ENCODE measurements at places on chromosomes 5 and 9. TPM values are rescaled to one million over a fixed set of nuclear protein-coding genes. Genes with fewer than 3 reads are reported as not detected.

DNA sequence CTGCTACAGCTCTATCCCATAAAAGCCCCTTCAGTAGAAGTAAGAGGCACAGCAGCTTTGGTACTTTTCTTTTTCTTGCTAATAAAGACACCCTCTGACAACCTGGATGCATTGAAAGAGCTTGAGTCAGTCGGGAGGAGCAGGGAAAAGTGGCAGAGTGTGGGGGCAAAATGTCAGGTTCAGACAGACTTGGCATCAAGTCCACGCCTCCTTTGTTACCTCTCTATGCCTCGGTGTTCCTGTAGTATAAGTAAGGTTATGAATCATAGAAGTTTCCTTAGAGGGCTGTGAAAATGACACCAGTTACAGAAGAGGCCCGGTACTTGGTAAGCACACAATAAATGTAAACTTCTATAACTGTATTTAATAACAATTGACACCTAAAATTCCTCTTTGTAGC lies 133.9 kb downstream of the ESM1 start:
- no peak for DNase-seq

DNA sequence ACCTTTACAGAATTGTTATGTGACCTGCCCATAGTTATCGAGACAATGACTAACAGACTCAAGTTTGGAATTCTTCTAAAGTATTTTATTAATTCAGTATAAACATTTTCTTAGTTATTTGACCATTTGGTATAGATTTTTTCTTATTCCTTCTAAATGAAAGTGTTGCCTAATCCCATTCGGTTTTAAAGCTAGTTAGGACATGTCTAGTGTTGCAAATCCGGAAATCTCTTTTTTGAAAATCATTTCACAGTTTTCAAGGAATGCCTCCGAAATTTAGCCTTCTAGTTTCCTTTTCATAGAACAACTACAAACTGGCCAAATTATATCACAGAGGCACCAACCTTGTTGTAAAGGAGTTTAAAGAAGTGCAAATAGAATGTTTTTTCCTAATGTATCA lies 171.8 kb downstream of the XRCC4 start:
- DNase-seq, result no peak

DNA sequence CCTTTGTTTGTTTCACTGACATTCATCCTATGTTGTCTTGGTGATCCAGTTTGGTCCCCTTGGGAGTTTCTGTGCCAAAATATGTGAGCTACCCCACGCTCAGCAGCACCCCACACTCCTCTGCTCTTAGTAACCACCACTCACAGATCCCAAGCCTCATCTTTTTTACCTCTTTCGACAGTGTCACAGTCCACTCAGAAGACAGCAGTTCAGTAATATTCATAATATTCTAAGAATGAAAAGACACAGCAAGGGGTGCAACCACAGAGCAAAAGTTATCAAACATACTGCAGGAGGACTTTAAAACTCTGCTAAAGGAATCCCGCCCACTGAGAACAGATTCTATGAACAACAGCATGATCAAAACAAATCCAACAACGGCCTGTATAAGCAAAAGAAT lies 28.2 kb downstream of the RNF130 start:
- DNase-seq, result no peak

- no peak for DNase-seq
Observed at GRCh38 chr5:127660047-127660733, 11.3 kb downstream of the CTXN3 start.

- no peak for DNase-seq
Observed at GRCh38 chr5:171720086-171720485, 65.5 kb upstream of the SMIM23 start.

DNA sequence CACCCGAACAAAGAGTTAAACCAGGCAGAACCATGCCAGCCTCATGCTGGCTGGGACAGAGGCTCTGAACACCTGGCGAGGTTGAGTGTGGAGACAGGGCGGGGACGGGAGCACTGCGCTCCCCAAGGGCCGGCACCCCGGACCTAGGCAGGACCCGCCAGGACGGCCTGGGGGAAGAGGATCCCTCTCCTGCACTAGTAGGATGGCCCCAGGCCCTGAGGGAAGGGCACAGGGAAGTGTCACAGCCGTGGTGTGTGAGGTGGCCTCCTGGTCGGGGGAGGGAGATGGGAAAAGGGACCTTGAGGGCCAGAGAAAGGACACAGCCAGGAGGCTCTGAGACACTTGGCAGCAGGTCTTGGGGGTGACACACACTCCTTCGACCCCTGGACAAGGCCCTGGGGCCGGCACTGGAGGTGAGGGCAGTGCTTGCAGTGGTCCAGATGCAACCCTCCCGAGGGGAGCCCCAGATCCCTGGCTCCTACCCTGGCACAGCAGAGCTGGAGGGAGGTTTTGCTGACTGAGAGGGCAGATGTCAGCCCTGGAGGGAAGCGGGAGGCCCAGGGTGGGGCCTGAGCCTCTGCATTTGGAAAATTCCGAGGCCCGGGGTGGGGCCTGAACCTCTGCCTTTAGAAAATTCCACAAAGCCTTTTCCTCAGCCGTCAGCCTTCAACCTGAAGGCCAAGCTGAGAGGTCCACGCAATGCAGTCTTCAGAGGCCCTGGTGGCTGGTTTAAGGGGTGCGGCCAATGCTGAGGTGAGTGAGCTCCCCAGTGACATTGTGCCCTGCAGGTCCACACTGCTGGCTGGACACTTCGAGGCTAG lies 24.8 kb upstream of the TERT start:
- no peak for DNase-seq

DNA sequence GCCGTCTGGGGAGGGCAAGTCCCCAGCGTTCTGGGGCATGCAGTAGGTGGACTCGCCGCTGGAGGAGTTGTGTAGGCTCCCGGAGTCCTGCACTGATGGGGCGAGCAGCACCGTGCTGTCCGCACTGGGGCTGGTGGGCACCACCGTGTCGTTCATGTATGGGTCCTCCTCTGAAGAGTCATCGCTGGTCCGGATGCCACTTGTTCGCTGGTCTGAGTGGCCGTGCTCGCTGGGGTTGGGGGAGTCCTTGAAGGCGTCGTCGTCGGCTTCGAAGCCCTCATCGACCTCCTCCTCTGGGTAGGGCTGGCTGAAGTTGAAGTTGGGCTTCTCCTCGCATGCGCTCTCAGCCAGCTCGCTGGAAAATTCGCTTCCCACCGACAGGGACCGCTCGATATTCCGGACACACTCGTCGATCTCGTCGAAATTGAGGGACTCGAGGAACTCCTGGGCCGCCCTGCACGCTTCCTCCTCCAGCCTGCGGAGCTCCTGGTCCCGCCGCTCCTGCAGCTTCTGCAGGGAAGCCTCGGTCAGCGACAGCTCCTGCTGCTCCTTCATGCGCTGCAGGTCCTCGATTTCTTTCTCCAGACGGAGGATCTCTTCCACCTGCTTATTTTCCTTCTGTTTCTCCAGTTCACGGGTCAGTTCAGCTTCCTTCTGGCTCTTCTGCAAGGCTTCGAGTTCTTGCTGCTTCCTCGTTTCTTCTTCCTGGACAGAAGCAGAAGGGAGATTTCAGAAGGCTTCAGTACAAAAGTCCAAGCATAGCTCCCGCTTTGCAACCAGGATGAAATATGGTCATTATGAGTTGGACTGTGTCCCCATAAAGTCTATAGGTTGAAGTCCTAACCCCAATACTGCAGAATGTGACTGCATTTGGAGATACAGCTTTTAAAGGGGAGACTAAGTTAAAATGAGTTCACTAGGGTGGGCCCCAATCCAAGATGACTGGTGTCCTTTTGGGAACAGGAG lies 84.6 kb upstream of the RETREG1 start:
- DNase-seq, result no peak

GRCh38 chr5:108079753-108080152 lies 302.1 kb downstream of the FBXL17 start:
- no peak for DNase-seq

DNA sequence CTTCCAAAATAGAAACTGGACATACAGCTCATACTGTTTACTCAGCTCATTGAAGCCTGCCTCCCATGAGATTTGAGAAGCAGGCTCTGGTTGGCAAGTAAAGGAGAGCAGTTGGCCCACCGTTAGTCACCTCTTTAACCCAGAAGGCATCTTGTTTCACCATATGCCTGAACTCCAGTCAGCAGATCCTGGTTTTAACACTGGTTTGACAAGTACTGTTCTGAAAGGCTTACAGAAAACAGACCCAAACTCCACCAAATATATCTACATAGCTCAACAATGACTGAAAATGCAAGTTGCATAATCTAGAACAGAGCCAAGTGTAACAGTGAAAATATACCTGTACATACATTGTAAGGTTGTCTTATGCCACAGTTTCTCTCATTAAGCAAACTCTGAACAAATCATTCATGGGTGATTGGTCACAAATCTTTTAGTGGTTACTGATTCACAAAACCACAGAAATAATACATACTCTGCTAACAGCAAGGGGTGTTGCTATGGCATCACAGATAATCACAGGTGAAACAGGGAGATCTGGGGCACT lies 198.8 kb downstream of the BNC2 start:
- DNase-seq, result no peak

GRCh38 chr5:65866837-65867521 lies 59.4 kb upstream of the ERBIN start:
- no peak for DNase-seq

- DNase-seq, result no peak
Observed at GRCh38 chr9:34793428-34793827, 83.5 kb upstream of the CCL21 start.

DNA sequence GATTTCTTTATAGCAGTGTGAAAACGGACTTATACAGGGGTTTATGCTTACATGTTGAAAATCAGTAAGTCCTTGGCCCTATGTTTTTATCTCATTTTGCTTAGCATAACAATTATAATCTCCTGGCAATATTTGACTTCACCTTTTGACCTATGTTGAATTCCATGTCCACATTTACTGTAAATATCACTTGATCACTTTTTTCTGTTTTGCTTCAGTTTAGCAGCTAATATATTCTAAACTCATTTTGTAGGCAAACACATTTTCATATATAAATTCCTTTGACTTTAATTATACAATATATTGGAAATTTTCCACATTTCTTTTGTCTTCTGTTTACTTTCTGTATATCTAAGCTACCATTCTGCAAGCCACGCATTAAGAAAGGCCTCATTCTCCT lies 674.0 kb downstream of the MAT2B start:
- DNase-seq, result no peak

- DNase-seq, result peak; percentile 78
Observed at GRCh38 chr9:127778280-127779135, at the start of gene SH2D3C. Gene SH2D3C (minus strand): TSS chr9:127778666. CDS start chr9:127778627, 39 bp downstream.

GRCh38 chr5:52925001-52925400 lies 64.2 kb upstream of the ITGA2 start:
- DNase-seq, result no peak

GRCh38 chr5:94613583-94613982 lies 4.8 kb downstream of the KIAA0825 start:
- peak; percentile 4 for DNase-seq

- no peak for DNase-seq
Observed at GRCh38 chr5:179273441-179274145, 71.7 kb downstream of the ADAMTS2 start.

- no peak for DNase-seq
Observed at GRCh38 chr5:96729156-96729555, 67.0 kb downstream of the CAST start.

DNA sequence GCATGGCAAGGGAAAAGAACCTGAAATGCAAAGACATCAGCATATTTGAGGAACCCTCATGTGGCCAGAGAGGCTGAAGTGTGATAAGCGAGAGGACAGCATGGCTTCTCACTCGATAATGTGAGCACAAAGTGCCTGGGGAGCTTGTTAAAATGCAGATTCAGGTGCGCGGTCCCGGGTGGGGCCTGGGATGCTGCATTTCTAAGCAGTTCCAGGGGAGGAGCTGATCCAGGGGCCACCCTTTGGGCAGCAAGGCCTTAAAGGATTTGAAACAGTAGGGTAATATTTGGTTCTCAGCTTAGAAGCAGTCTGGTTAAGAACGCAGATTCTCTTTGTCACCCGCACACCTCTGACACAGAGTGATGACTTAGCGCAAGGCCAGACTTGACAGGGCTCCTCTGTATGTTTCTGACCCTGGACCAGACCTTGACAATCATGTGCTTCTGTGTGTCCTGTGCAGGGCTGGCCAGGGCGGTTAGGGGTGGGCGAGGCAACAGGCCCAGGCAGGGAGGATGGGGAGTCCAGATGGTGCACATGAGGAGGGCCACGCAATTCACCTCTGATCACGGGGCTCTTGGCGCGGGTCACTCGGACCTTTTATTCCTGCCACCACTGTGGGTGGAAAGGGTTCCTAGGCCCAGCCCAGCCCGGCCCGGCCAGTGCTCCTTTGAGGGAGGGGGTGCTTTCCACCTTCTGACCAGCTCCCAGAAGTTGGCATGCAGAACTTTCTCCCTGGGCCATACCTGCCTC lies 62.8 kb upstream of the TBC1D2 start:
- no peak for DNase-seq

Gene HTR1A
- total RNA-seq, result not detected

Gene ZBTB43
- total RNA-seq, result 30.2 TPM

Gene KCNN2
- not detected for total RNA-seq

Gene PAEP
- not detected for total RNA-seq

Gene MAMDC2
- total RNA-seq, result not detected

Gene SHROOM1
- total RNA-seq, result 2.1 TPM

Gene MUSK
- not detected for total RNA-seq
